HL-60 (cell line): ENCODE measurements at places on chromosomes 6 and 20.

DNA sequence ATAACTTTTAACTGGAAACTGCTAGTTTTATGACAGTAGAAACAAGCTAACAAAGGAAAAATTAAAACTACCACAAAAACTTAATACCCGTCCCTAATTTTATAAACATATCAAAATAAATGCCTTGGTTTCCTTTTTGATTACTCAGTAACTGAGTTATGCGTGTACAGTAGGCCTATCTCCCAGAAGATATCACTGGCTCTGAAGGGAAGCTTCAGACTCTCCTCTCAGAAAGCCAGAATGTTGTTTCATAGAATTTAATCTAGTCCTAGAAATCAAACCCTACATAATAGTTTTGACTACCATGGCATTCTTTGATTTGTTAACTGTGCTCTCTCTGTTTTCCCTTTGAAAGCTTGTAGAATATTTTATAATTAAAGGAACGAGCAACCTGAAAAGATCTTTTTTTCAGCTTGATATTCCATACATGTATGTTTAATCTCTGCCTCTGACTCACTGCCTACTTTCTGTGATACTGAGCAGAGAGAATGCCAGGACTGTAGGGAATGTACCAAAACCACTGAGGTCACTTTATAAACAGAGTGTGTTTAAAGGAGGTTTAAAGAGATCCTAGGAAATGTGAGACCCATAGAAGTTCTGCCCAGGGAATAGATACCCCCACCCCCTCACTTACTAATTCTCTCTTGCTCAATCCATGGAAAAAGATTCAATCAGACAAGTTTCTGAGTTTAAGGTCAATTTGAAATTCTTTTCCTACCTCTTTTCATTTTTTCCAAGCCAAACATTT is 311.5 kb downstream of the HDGFL1 start:
- no peak for DNase-seq

- DNase-seq: peak; percentile 30
These were observed 83.1 kb upstream of the PTPN1 start for GRCh38 chr20:50426866-50427718.

- no peak for DNase-seq
These were observed 290.0 kb downstream of the TFAP2B start for GRCh38 chr6:51108563-51109234.

GRCh38 chr6:170444811-170445211 is 108.3 kb downstream of the PSMB1 start:
- no peak for DNase-seq

DNA sequence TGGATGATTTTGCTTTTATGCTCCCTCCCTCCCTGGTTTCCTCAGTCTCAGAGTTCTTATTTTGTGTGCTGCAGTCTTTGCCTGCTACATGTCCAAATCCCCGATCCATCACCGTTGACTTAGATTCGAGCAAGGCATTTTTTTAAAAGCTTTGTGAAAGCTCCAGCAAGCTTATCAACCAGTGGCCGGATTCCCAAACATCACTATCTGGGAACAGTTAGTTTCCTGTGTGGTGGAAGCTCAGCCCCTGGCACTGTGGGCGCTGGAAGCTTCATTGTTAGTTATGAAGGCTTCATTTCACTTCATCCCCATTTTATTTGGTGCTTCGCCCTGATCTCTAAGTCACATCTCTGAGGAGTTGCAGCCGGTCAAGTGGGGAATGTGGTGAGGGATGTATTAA is 44.7 kb downstream of the DEK start:
- DNase-seq: no peak

GRCh38 chr20:48975955-48976354 is 54.4 kb downstream of the ARFGEF2 start:
- DNase-seq: no peak
